IPS-NIHi11 (cell line): ENCODE measurements at places on chromosomes 6 and 20.
A peak's percentile ranks its signal among the peaks of the same experiment; 100 is the strongest.

GRCh38 chr20:1164871-1165270 is 19.9 kb downstream of the TMEM74B start:
- DNase-seq = no peak

DNA sequence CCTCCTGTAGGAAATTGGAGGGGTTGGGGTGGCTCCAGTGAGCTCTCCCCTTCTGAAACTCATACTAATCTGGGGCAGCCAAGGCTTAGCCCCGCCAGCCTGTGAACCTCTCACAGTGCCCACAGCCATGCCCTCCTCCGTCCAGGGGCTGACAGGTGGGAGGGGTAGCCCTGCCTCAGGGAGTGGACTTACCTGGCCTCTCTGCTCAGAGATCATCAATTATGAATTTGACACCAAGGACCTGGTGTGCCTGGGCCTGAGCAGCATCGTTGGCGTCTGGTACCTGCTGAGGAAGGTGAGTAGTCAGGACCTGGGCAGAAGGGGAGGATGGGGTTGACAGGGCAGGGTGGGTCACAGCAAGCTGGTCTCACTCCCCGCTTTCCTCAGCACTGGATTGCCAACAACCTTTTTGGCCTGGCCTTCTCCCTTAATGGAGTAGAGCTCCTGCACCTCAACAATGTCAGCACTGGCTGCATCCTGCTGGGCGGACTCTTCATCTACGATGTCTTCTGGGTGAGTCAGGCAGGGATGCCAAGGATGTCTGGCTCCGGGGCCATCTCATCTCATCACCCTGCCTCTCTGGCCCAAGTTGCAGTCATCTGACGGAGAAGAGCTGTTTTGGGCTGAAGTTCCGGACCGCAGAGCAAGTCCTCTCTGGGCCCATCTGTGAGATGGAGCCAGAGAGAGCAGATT is 34.7 kb downstream of the HM13 start:
- no peak for DNase-seq

DNA sequence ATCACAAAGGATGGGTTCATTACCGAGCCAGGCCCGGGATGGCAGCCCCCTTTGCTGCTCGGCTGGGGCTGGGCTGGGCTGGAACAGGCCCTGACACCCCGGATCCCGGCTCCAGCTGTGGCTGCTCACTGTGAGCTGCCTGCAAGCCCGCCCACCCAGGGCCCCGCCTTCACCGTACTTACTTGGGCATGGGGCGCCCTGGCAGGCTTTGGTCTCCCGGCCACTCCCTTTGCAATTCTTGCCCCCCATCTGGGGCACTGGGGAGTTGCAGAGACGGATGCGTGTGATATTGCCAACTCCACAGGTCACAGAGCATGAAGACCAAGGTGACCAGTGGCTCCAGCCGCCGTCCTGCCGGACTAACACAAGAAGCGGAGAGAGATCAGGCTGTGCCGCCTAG is 16.7 kb downstream of the THBS2 start:
- DNase-seq = peak; percentile 11

- DNase-seq = no peak
These were observed 97.7 kb downstream of the PSMB1 start for GRCh38 chr6:170455335-170455979.

DNA sequence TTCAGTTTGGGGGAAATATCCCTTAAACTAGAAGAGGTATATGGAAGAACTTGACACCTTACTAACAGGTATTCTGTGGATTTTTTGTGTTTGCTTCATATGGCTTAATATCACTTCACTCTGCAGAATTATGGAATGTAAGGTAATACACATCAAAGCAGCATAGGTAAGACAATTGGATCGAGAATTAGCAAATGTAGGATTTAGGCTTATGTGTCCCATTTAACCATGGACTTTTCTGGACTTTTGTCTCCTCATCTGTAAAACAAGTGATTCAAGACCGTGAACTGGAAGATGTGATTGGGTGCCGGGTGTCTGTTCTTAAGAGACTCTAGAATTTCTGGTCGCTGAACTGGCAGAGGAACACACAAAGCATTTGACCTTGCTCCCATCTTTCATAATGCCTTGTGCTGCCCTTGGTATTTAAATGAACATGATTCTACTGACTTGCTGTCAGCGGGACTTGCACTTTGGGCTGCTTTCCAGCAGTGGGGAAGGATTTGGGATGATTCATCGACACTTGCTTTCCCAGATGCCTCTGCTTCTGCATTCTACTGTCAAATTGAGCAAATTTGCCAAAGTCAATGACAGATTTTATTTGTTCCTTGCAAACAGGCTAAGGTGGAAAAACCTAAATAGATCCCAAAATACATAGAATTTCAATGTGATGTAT is 199.8 kb downstream of the PLCB1 start:
- DNase-seq = peak; percentile 19

DNA sequence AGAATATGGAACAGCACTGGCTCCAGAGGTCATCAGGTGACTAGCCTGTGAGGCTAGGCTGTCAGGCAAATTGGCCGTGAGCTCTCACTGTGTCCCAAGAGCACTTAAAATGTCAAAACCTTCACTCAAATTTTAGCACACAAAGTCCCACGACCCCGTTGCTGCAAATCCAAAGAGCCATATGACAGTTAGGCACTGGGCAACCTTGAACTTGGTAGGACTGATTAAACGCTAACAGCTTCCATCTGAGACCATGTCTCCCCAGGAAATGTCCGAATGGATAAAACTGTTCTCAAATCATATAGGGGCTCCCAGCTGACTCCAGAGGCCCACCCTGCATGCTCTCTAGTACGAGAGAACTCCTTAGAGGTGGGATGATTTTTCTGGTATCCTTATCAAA is 196.6 kb downstream of the PHACTR1 start:
- no peak for DNase-seq

DNA sequence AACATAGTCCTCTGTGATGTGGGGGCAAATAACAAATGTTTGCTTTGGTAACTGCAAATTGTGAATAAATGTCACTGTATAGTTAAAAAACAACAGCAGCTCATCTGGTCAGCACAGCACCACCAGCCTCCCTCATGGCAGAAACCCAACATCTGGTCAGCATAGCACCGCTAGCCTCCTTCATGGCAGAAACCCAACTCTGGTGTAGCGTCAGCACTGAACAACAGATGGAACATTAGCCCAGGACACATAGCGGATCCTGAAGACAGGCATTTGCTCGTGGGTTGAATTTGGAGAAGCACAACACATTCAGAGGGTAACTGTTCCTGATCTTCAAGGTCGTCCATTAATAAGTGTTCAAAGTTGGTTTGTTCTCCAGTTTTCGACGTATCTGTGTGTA is 265.9 kb downstream of the DLL1 start:
- no peak for DNase-seq
